Stimulated activated CD8-positive, alpha-beta memory T cell treated with anti-CD3 and anti-CD28 coated beads, Interleukin-4, amount 100 ng/mL, for 1 hour (primary cell): ENCODE measurements at places on chromosomes 12 and 14.
A peak's percentile ranks its signal among the peaks of the same experiment; 100 is the strongest.

DNA sequence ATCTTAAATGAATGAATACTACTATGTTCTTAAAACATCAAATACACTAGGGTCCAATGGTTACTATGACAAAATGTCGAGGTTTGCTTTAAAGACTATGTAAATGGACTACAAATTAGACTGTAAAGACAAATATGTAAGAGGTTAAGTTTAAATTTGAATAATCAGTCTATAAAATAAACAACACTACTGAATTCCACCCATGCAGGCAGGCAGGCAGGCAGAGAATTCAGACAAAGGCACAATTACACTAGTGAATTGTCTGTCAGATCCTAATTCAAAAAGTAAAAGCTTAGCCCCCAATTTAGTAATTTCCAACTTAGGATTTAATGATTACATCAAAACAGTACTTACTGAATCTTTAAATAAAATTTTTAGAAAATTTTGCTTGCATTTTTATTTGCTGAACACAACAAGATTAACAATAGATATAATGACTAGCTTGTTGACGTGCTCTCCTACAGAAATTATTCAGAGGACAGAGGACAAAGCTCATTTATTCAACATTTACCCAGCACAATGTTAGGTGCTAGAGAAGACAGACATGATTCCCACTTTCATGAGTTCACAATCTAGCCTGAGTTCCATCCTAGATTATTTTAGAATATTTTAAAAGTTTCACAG, 97.4 kb downstream of the CDK17 start:
- DNase-seq: no peak

DNA sequence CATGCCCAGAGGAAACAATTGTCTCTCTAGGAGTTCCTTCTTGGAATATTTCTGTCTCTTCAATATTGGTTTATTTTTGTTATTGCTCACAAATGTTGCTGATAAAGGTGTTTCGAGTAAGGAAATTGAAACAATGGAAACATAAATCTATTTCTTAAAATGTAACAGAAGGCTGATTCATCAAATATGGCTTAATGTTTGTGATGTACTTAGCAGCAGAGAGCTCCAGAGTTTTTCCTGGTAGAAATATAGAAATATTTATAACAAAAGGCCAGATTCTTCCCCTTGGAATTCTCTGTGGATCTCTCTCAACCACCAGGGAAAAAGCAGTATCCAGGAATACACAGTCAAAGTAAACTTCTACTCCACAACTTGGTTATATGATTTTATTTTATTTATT, 149.2 kb upstream of the LRIG3 start:
- no peak for DNase-seq

- no peak for DNase-seq
Observed at GRCh38 chr12:32809846-32810245, 54.1 kb upstream of the YARS2 start.

- peak; percentile 89 for DNase-seq
Observed at GRCh38 chr12:9813821-9814798, 13.2 kb upstream of the KLRF1 start.

- DNase-seq: no peak
Observed at GRCh38 chr12:9032202-9032964, 43.0 kb downstream of the KLRG1 start.

- DNase-seq: no peak
Observed at GRCh38 chr12:9719790-9720189, 13.1 kb downstream of the CLECL1 start.

DNA sequence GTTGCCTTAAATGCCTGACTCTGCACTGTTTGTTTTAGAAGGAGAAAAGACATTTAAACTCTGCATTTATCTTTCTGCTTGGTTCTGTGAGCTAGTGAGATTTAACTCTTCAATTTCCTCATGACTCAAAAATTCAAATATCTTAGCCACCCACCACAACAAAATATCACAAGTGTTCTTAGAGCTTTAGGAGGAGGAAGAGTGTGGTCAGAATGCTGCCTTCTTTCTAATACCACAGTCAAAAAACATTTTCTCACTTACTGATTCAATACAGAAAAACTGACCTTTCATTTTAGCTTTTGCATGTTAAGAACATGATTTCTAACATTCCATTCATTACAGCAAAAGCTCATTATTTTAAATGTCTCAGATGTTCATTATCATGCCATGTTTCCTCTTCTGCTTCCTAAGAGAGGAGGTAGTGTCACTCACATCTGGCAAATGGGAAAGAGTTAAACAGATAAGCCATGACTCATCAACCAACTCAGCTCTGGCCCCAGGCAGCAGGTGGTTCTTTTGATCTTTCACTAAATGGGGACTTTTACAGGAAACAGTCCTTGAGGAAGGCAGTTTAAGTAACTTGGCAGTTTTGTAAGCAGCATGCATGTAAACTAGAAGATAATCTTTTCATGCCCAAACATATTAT, 56.4 kb upstream of the RNU6-8 start:
- DNase-seq: no peak

DNA sequence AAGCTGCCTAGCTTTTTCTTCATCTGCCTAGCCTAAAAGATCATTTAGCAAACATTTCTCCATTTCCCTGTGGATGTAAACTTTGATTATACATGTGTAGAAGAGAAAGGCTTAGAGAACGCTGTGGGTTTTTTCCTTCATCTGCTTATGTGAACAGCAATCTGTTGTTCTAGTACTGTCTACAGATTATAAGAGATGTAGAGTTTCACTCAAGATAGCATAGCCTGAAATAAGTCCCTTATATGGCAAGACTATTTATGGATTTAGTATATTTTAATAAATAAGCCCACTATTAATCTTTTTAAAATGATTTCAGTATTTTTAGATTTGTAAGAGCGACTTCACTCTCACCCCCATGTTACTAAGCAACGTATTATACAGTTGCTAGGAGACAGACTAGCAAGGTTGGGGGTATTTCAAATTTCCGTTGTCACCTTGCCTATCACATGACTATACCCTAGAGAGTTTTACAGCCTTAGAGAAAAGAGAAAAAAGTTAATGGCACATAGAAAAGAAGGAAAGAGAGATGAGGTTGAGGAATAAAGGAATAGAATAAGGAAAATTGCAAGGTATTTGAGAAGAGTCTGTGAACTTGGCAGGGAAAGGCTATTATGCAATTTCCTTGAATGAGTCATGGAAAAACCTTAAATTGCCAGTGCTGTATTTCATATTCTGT, 12.2 kb upstream of the TUBA1A start:
- DNase-seq: no peak

DNA sequence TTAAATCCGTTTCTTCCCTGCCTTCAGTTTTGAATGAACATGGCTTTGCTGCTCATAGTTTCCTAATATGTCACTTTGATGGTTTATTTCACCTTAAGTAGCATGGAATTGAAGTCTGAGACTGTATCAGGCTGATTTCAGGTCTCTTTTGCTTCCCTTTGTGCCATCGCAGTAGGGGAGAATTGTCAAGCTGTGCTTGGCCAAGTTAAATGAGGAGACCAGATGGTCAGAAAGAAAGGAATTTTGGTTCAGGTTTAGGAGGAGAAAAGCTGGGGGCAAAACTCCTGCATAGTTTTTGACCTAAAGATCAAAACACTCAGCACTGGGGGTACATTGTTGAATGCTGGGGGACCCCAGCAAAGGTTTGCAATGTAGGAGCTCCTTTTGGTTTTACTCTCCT, 398.4 kb downstream of the NUAK1 start:
- no peak for DNase-seq

DNA sequence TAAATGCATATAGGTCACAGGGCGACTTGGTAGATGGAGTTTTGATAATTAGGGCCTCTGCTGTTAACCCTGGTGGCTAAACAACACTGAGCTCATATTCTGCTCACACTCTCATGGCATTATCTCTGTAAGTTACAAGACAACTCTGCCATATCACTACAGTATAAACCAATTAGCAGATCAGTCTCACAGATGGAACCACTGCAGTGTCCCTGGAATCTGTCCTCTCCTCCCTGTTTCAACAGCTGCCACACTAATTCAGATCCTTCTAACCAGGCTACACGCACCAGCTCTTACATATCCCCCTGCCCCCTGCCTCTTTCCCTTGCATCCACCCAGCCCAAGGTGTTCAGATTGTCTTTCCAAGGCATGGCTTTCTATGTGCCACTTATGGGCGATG, 161.0 kb upstream of the RMST start:
- DNase-seq: no peak

- DNase-seq: no peak
Observed at GRCh38 chr12:946631-947030, 2.9 kb downstream of the RAD52 start.
